ENCODE measurements at places on chromosomes 2 and 18.

- no peak for DNase-seq
These were observed 73.5 kb downstream of the ANTXR1 start for GRCh38 chr2:69086466-69086865.

- no peak for DNase-seq
These were observed 63.8 kb downstream of the EHD3 start for GRCh38 chr2:31297751-31298150.

DNA sequence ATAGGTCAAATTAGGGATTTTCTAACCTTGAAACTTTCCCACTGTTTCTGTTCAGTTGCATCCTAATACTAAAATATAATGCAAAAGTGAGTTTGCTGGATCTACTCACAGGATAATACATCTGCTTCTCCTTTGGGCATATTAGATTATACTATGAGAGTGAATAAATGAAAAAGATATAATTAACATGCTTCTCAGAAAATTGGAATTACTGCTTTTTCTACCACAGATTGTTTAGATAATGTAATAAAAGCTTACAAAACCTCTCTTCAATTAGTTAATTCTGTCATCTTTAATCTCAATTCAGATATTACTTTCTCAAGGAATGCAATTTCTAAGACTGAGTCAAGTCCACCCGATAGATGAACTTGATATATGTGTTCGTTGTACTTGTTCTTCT, 1077.2 kb upstream of the CDH2 start:
- DNase-seq: no peak

DNA sequence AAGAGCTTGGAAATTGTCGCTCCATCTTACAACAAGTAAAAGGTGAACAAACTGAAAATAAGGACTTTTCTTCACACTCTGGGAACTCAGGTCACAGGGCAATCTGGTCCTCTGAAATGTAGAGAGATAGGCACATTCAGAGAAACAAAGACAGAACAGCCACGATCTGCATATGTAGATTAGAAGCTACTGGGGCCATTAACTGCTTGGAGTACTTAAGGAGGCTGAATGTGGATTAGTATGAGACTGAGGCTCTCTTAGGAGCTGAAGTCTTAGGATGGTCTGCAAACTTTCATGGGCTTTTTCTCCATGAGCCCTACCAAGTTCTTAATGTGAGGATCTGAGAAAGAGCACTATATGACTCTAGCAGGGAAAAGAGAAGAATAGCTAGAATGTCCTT, 265.3 kb upstream of the NXPH2 start:
- no peak for DNase-seq

All from LoVo (cell line).